Panc1 (cell line): ENCODE measurements at places on chromosomes 1 and 21. TPM values are rescaled to one million over a fixed set of nuclear protein-coding genes. Genes with fewer than 3 reads are reported as not detected.

Gene ANGEL2
- total RNA-seq: 34.8 TPM

- no peaks in the 10 kb centered on the region for H3K27me3 ChIP-seq
- DNase-seq: no peak
- no peak overlapping the region for H3K27ac ChIP-seq
- peaks cover 40% of the 10 kb centered on the region for H3K4me1 ChIP-seq
- no peak overlapping the region for H3K4me3 ChIP-seq
Measured at GRCh38 chr1:235838021-235838420, 28.7 kb downstream of the LYST start.

DNA sequence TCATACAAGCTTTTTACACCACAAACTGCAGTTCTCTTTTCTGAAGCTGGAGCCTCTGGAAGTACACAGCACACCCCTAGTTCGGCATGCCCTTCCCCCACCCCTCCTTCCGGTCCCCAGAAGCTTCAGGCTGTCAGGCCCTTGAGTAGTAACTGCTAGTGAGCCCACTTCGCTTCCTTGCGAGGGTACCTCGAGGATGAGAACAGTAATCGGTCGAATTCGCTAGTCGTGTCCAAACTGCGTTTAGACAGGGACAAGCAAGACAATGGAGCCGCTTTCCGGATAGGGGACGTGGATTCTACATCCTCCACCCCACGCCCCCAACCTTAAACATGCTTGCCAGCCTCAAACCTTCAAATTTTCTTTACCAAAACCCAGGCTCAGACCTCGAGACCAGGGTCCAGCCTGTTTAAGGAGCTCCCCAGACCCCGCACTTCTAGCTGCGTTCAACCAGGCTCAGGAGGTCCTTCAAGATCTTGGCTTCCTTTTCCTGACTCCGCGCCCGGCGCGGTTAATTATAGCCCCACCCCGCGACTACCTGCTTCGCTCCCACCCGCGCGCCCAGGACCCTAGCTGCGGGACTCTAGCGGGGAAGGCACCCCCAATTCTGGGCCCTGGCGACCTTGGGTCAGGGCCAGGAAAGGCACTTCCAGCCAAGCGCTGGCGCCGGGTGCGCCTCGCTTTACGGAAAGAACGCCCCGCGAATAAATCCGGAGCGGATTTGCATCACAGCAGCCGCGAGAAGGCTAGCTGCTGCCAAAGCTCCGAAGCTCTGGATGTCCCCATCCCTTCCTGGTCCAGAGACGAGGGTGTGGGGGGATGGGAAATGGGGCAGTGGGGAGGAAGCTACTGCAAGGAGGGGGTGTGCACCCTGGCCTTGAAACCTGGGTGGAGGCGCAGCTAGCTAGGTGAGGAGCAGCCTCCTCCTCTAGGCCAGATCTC is 8.1 kb upstream of the TSPAN1 start:
- no peak for DNase-seq
- no peak overlapping the region for H3K4me3 ChIP-seq

Gene CR1
- not detected for total RNA-seq

Gene VPS72
- total RNA-seq: 71.5 TPM

- H3K27me3 ChIP-seq: peaks cover 10% of the 10 kb centered on the region
- H3K4me1 ChIP-seq: no peaks in the 10 kb centered on the region
- no peaks in the 10 kb centered on the region for H3K36me3 ChIP-seq
- H3K27ac ChIP-seq: no peak overlapping the region
Measured at GRCh38 chr1:63103682-63104081, 218.7 kb upstream of the FOXD3 start.

GRCh38 chr1:238438311-238439270 is 547.9 kb upstream of the ZP4 start:
- no peak for DNase-seq
- no peak overlapping the region for H3K4me3 ChIP-seq
- no peaks in the 10 kb centered on the region for H3K27me3 ChIP-seq
- no peaks in the 10 kb centered on the region for H3K36me3 ChIP-seq

Gene CATSPERE
- total RNA-seq: 0.31 TPM

- no peaks in the 10 kb centered on the region for H3K27me3 ChIP-seq
- no peaks in the 10 kb centered on the region for H3K4me1 ChIP-seq
- no peak overlapping the region for H3K4me3 ChIP-seq
Measured at GRCh38 chr1:236829085-236829484, 34.0 kb downstream of the MTR start.

DNA sequence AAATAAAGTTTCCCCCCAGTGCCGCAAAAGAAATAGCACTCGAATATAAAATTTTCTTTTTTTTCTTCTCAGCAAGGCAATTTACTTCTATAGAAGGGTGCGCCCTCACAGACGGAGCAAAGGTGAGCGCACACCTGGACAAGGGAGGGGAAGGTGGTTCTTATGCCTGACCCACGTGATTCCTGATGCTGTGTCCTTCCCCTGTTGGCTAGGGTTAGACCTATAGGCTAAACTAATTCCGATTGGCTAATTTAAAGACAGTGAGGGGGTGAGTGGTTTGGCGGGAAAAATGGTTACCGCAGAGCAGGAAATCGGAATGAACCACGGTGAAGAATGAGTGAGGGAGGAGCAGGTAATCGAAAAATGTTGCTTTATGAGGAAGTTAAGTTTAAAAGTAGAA is 607 bp upstream of the FAAH start:
- DNase-seq: no peak
- H3K27me3 ChIP-seq: no peaks in the 10 kb centered on the region
- H3K27ac ChIP-seq: no peak overlapping the region; the same call in 1 of the 2 replicates
- H3K36me3 ChIP-seq: no peaks in the 10 kb centered on the region
- peaks cover 11% of the 10 kb centered on the region for H3K4me1 ChIP-seq

Gene GRIK3
- total RNA-seq: not detected

Gene OR2G6
- not detected for total RNA-seq

- DNase-seq: no peak
- H3K27ac ChIP-seq: no peak overlapping the region
- H3K36me3 ChIP-seq: no peaks in the 10 kb centered on the region
- H3K4me3 ChIP-seq: no peak overlapping the region
Measured at GRCh38 chr1:36614571-36614970, 131.9 kb upstream of the CSF3R start.

DNA sequence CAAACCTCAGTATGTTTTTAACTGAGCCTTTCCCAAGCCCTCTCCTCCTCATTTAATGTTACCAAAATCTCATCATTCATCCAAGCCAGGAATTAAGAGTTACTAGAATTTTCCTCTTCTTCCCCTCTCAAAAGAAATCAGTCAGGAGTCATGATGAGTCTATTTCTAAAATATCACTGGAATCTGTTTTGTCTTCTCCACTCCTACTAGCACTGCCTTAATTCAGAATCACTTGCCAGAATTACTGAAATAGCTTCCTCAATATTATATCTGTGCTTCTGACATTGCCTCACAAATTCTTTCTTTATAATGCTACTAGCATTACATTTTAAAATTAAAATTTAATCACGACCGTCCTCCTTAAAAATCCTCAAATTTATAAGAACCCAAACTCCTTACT is 106.1 kb downstream of the PTGER3 start:
- DNase-seq: no peak
- H3K4me1 ChIP-seq: no peaks in the 10 kb centered on the region
- no peak overlapping the region for H3K4me3 ChIP-seq
- H3K27ac ChIP-seq: no peak overlapping the region
- no peaks in the 10 kb centered on the region for H3K27me3 ChIP-seq

GRCh38 chr1:35857830-35858229 is 25.2 kb upstream of the AGO1 start:
- peaks cover 7% of the 10 kb centered on the region; the same call in 1 of the 2 replicates for H3K36me3 ChIP-seq
- no peak overlapping the region for H3K4me3 ChIP-seq
- H3K4me1 ChIP-seq: no peaks in the 10 kb centered on the region
- H3K27me3 ChIP-seq: no peaks in the 10 kb centered on the region
- H3K27ac ChIP-seq: no peak overlapping the region
- DNase-seq: no peak

- DNase-seq: no peak
- H3K27me3 ChIP-seq: no peaks in the 10 kb centered on the region
- no peaks in the 10 kb centered on the region for H3K36me3 ChIP-seq
- H3K27ac ChIP-seq: no peak overlapping the region
- H3K4me3 ChIP-seq: no peak overlapping the region
Measured at GRCh38 chr1:6888268-6888667, 103.0 kb downstream of the CAMTA1 start.

GRCh38 chr1:27005166-27005530 is 7.5 kb downstream of the TENT5B start:
- H3K4me1 ChIP-seq: peaks cover 73% of the 10 kb centered on the region
- no peak overlapping the region for H3K4me3 ChIP-seq
- H3K27me3 ChIP-seq: no peaks in the 10 kb centered on the region
- 0 out of 2 replicates have a peak overlapping the region, but pooled peaks have one; percentile 2 for H3K27ac ChIP-seq
- no peaks in the 10 kb centered on the region for H3K36me3 ChIP-seq

DNA sequence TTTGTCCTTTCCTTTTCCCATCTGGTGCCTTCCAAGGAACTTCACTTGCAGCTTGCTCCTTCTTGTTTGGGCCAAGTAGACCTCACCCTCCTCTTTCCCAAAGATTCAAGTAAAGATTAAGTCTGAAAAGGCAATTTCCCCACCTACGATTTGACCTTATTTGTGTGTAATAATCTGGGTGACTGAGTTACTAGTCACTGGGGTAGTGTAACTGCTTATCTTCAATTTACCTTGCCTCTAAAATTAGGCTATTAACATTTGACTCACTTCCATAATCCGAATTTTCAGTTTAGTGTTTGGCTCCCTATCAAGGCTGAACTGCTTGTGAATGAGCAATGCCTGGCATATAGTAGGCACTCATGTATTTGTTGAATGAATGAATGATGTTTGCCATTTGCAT is 59.6 kb downstream of the PLA2G4A start:
- no peaks in the 10 kb centered on the region for H3K36me3 ChIP-seq
- DNase-seq: no peak
- H3K27ac ChIP-seq: no peak overlapping the region
- no peak overlapping the region for H3K4me3 ChIP-seq

GRCh38 chr1:19758227-19758830 is 41.4 kb downstream of the TMCO4 start:
- no peak overlapping the region for H3K27ac ChIP-seq
- no peaks in the 10 kb centered on the region for H3K4me1 ChIP-seq
- H3K4me3 ChIP-seq: no peak overlapping the region
- H3K27me3 ChIP-seq: no peaks in the 10 kb centered on the region

Gene KCNJ6
- not detected for total RNA-seq

Gene PHLDA3
- total RNA-seq: 12.3 TPM

Gene SLC9C2
- not detected for total RNA-seq

GRCh38 chr1:93695411-93696005 is 13.9 kb upstream of the BCAR3 start:
- DNase-seq: no peak
- H3K27ac ChIP-seq: peak overlapping the region; percentile 11; the same call in 1 of the 2 replicates
- H3K4me1 ChIP-seq: peaks cover 27% of the 10 kb centered on the region
- no peaks in the 10 kb centered on the region for H3K36me3 ChIP-seq
- no peaks in the 10 kb centered on the region for H3K27me3 ChIP-seq

GRCh38 chr1:229032375-229032774 is 238.5 kb upstream of the RAB4A start:
- no peak for DNase-seq
- no peaks in the 10 kb centered on the region for H3K4me1 ChIP-seq
- H3K4me3 ChIP-seq: no peak overlapping the region
- H3K36me3 ChIP-seq: no peaks in the 10 kb centered on the region

DNA sequence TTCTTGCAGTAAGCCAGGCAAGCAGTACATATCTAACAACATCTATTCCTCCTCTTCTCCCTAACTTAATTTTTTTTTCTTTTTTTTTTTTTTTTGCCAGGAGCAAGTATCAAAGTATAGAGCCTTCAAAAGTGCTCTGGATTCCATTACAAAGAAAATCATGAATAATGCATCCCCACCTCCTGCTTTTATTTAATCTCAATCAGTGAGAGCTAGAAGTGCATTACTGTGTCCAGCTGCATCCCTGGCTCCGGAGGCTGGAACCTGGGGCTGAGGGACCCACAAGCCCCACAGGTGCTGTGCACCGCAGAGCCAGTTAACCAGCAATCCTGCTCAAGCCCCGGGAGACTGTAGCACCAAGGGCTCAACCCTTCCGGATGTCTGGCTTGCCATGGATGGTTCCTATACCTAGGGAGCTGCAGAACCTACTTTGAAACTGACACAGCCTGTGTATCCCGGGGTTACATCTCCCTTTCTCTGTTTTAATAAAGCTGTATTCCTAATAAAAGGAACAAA is 455.9 kb upstream of the RUNX1 start:
- H3K4me3 ChIP-seq: no peak overlapping the region
- H3K4me1 ChIP-seq: no peaks in the 10 kb centered on the region
- DNase-seq: no peak
- H3K27me3 ChIP-seq: no peaks in the 10 kb centered on the region; the same call in 1 of the 2 replicates
- no peaks in the 10 kb centered on the region for H3K36me3 ChIP-seq

- no peak overlapping the region for H3K27ac ChIP-seq
- H3K27me3 ChIP-seq: no peaks in the 10 kb centered on the region
- no peak for DNase-seq
- H3K4me3 ChIP-seq: no peak overlapping the region
Measured at GRCh38 chr1:153291514-153291913, 21.2 kb downstream of the PGLYRP3 start.
